ENCODE measurements at places on chromosomes 5 and 9.

DNA sequence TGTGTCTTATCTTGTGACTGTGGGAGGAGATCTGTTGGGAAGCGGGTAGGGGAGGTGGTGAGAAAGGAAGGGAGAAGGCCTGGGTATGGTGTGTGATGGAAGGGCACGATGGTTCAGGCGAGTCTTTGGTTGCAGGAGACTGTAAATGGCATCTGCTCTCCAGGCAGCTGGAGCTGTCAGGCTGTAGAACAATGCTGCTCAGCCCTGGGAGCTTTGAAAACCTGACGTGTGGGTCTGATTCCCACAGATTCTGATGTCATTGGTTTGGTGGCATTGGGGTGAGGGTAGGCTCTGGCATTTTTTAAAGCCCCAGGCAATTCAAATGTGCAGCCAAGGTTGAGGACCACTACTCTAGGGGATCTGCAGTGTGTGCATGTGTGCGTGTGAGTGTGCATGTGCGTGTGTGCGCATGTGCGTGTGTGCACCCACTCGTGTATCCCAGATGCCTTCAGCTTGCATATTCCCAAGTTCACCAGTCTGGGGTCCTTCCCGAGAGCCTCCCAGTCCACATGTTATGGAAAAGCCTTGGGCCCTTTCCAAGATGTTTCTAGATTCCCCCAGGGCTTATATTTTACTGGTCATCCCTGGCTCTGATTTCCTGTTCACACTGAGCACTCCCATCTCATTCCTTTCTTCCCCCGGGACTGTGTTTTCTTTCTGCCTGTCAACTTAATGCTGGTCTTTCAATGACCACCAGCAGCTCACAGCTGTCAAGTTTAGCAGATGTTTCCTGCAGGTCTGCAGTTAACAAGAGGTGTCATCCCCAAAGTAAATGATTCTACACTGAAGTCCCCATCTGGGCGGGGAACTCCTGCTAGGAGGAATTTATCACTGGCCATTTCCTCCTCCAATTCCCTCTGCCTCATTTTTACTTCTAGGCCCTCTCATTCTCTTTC, 34.0 kb downstream of the BOD1 start:
- DNase-seq: no peak

DNA sequence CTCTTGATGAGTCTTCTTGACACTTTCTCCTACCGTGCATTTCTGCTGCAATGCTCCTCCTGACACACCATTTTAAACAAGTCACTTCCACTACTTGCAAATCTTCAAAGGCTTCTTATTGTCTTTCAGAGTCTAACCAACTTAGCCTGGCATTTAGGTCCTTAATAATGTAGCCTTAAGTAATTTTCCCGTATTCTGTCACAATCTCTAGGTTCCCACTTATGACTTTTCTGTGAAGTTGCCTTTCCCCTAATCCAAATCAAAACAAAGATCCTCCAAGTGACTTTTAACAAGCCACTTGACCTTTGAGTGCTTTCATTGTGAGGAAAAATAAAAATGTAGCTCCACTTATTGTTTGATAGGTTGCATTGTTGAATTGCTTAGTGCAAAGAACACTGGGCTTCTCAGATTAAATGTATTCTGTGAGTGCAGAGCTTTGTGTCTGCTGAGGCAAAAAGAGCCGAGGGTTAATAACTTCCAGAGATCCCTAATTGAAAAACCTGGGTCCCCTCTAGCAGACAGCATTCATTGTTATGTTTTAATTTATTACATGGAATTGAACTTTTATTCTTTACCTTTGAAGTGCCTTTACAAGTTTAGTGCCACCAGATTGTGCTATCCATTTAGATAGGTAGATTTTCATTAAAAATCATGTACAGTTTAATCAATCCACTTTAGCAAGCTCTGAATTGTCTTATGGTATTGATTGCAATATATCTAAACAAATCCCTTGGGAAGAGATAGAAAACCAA, 341.7 kb upstream of the TYRP1 start:
- no peak for DNase-seq

DNA sequence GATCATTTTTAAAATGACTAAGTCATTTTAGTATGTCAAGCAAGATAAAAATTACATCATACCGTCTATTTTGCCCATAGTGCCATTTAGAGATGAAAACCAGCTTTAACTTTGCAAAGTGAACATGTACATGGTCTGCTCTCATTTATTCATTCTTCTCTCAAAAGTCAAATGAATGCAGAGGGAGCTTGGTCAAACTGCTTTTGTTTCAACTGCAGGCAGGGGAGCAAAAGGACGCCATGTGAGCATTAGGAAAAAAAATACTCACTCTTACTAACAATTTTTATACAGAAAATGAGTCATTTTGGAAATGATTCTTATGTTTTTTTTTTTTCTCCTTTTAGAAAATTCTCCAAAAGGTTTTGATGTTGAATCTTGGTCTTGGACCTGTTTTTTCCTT, 15.7 kb downstream of the SCGB3A1 start:
- no peak for DNase-seq

DNA sequence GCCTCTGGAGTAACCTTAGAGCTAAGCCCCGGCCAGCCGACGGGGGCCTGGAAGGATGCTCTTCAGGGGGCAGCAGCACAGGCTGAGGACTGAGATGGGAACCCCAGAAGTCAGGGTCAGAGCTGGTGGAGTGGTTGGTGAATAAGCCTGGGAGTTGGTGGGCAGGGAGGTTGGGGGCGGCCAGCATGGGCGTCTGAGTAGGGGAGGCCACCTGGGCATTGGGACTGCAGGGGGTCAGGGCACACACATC, 14.4 kb downstream of the NINJ1 start:
- DNase-seq: no peak

DNA sequence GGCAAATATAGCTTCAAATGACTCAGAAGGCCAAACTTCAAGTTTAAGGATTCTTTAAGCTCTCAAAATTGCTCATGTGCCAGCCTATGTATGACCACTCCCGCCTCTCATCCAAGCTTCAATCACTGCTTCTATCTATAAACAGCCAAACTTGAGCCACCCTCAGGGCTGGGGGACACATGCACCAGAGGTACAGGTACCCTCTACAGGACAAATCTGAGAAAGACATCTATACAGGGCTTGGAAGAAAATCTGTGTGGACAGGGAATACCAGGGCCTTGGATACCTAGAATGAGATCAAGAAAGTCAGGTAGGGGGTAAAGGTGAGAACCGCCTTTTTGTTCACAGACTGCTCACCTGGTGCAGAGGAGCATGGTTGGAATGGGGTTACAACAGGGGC, 217.9 kb downstream of the ATPSCKMT start:
- no peak for DNase-seq

DNA sequence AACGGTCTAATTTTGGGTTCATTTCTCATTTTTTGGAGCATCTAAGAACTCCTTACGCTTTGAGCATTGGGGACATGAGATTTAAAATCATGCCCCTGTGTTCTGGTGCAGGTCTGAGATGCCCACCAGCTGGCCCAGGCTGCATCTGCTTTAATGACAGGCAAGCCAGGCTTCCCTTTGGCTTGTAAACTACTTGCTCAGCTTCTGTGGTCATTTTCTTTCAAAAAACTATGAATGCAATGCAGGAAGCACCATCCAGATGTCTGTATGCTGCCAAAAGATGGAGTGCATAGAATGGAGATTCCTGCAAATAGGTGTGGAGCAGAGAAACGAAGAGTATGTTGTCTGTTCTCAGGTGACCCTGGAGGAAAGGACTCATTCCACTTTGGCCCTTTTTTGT, 399.9 kb upstream of the ADAMTSL1 start:
- no peak for DNase-seq

GRCh38 chr9:7286101-7286500, 513.5 kb downstream of the DMAC1 start:
- no peak for DNase-seq

- no peak for DNase-seq
Observed at GRCh38 chr9:113996531-113997001, 81.5 kb downstream of the AMBP start.

DNA sequence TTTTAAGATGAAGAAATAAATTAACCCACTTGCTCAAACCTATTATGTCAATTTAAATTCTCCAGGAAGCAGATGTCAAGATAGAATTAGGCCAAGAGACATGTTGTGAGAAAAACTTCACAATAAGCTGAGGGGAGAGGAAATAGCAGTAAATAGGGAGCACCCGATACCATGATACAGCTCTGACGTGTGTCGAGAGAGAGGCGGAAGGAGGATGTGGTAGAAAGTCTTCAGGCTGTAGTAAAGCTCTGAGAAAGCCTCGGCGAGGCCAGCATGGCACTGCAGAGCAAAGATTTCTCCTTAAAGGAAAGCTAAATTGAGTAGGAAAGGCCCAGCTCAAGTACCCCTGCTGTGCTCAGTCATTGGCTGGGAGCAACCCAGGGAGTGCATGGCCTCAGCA, 6.0 kb upstream of the PUM3 start:
- no peak for DNase-seq

GRCh38 chr5:136222580-136223235, 29.7 kb upstream of the SMIM32 start:
- DNase-seq: no peak

GRCh38 chr9:128635266-128636023, 21.2 kb downstream of the DYNC2I2 start:
- DNase-seq: no peak

GRCh38 chr9:96232539-96233241, 69.3 kb downstream of the HSD17B3 start:
- peak; percentile 29 for DNase-seq

DNA sequence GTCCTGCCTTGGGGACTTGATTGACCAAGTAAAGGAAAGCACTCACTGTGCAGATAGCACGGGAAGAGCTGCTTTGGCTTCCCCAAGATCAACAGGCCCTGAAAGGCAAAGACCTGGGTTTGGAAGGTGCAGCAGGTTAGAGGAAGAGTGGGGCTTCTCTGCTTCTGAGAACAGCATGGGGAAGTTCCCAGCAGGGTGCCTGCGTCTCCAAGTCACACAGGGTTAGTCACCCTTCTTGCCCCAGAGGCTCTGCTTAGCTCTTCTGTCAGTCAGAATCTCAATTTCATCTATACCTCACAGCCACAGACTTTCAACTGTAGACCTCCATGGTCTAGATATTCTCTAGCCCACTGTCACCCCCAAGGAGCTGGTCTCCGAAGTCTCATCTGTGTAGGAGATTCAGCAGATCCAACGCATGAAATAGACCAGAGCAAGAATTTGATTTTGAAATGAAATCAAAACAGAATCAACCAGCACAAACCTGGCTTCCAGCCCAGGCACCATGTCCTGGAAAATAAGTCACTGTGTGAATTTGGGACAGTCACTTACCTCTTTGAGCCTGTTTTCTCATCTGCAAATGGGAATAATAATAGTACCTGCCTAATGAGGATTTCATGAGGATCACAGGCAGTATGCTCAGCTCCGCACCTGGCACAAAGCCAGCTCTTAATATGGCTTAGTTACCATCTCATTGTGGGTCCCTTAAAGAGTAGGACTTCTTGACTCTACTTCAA, 64.0 kb downstream of the SFXN1 start:
- no peak for DNase-seq

DNA sequence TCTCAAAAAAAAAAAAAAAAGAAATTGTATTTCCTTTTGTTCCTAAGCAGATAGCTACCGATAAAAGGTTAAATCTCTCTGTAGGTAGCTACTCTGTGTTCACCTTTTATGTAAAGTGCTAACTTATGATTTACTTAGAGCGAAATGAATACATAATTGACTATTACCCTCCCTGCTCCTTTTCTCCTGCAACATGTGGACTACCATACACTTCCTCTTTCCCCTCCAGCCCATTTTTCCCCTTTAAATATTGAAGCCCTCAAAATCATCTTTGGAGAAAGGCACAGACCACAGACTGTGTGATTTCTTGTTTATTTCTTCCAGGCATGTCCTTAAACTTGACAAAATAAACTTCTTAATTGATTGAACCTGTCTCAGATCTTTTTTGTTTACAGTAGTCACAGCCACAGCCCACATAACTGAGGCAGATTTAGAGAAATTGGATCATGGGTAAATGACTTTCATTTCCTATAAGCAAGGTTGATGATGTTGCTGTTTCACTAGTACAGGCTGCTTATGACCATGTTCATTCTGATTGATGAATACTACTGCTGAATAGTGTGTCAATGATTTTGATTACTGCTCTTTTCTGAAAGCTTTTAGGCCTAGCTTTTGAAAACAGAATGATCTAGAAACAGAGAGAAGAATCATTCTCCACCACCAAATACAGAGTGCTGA, 59.2 kb downstream of the PHAX start:
- DNase-seq: no peak

- DNase-seq: no peak
Observed at GRCh38 chr5:145450286-145450885, 384.8 kb downstream of the PRELID2 start.

GRCh38 chr5:180424094-180424493, 70.1 kb upstream of the CNOT6 start:
- DNase-seq: no peak

DNA sequence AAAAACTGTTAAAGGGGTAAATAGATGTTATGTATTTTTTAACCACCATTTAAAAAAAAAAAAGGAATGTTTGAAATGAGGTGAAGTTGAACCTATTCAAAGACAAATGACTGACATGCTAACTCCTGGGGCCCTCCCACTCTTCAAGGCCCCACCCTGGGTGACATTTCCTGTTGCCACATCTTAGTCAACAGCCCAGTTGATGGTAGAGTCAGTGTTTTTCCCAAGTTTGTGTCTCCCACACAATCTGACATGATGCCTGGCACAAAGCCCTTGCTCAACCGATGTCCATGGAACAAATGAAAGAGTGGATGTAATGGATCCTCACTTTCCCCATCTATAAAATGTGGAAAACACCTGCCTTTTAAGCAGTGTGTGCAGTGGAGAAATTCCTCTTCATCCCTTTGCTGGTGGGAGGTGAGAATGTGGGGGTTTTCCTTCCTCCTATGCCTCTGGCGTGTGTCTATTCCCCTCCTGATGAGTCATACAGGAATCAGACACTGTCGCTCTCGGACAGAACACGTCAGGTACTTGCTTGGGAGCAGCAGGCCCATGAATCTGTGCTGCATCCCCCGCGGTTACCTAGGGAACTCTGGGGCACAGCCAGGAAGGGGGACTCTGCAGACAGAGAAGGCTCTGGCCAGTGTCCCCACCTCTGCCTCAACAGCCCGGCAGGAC, 13.7 kb upstream of the ADRA1B start:
- DNase-seq: no peak

DNA sequence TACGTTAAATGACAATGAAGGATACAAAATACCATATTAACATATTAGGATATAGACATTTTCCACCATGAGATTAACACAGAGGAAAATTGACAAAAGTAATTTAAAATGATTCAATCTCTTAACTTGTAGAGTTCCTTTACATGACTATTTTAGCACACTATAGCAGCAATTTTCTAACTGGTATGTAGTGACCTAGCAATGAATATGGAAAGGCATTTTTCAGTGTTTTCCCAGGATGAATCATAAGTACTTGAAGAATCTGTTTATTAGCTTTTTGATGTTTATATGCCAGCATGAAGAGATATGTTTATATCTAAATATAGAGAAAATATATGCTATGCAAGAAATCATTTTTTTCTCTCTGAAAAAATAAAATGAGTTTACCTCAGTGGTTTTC, 782.5 kb upstream of the CDH10 start:
- DNase-seq: no peak
